ENCODE measurements at places on chromosomes 3 and 15.

GRCh38 chr3:186909078-186909853 is 21.1 kb upstream of the ST6GAL1 start:
- DNase-seq, result peak; percentile 12

- no peak for DNase-seq
These were observed 186.3 kb upstream of the ATP11B start for GRCh38 chr3:182606905-182607504.

DNA sequence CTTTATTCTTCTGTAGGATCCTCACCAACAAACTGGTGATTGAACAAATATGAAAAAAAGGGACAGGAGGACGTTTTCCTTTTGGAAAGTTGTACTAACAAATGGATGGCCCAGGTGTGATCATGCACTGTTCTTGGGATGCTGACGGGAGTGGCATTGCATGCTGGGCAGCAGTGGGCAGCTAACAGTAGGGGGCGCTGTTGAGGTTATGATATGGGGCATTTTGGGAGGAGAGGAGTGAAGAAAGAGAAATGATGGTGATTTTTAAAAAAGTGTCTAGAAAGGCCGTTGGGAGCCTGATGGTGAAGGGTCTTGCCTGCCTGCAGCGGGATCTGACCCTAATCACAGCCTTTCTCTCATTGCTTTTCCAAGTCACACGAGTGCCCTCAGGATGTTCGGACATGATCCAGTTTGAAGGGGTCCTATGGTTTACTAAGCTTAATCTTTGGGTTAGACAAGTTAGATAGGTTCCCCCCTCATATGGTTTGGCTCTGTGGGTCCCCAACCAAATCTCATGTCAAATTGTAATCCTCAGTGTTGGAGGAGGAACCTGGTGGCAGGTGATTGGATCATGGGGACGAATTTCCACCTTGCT is 46.2 kb upstream of the PRTG start:
- DNase-seq, result peak; percentile 58

DNA sequence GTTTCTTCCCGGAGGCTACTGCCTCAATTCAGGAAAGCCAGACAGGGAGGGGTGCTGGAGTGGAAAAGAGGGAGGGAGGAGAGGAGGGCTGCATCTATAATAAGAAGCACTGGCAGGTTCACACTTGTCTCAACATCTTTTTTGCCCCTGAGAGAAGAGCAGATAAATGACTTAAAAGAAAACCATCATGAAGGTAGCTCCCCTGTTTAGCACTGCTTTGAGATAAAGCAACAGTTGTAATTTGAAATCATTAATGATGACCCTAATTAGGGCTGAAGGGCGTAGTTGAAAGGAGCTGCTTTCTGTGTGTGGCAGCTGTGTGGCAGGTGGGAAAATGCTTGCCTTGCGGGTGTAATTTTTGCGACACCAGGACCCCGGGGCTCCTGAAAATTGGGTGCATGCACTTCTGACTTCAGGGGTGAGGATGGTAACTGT is 222.8 kb upstream of the IL12A start:
- no peak for DNase-seq

GRCh38 chr3:135325726-135326235 is 530.7 kb downstream of the EPHB1 start:
- no peak for DNase-seq

- no peak for DNase-seq
These were observed 130.8 kb downstream of the SNRK start for GRCh38 chr3:43417133-43417532.

DNA sequence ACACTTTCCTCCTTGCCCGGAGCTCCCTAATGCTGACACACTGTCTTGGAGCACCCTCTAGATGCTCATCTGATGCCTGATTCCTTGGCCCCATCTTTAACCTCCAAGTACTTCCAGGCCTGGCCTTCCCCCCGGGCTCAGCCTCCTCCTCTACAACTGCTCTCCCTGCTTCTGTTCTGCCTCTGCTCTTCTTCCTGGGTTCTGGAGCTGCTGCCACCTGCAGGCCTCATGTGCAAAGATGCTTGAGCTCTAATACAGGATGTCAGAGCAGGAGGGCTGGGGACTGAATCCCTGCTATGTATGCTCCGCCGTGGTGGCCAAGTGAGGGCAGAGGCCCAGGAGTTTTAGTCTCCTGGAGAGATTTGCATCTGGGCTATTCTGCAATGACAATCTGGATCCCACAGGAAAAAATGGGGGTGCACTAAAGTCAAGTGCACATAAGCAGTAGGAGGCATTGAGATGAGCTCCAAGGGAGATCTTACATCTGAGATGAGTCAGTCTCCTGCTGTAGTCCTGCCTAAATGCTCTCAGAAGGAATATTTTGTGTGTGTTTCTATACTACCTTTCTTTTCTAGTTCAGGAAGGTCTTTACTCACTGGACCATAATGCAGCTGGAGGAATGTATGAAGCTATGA is 296.3 kb downstream of the UACA start:
- peak; percentile 82 for DNase-seq

DNA sequence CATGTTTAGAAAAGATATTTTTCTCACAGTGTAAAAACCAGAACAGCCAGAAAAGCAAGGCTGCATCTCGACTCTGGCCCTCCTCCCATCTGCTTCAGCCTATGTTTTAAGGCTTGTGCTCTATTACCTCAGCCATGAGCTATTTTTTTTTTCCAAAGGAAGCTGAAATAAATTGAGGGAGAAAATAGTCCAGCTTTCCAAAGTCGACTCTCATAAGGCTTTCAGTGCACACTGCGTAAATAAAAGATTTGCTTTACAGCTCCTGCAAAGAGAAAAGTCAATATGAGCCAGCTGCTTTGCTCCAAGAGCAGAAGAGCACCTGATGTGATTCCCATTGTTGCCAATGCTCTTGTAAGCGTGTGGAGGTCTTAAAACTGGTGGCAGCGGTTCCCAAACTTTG is 26.7 kb downstream of the SCG3 start:
- DNase-seq, result no peak

- no peak for DNase-seq
These were observed 96.9 kb downstream of the RFX7 start for GRCh38 chr15:56146756-56147155.

GRCh38 chr3:189398656-189399055 is 226.9 kb downstream of the TPRG1 start:
- no peak for DNase-seq

- peak; percentile 57 for DNase-seq
These were observed 1.5 kb downstream of the CELF6 start for GRCh38 chr15:72318408-72318942.

DNA sequence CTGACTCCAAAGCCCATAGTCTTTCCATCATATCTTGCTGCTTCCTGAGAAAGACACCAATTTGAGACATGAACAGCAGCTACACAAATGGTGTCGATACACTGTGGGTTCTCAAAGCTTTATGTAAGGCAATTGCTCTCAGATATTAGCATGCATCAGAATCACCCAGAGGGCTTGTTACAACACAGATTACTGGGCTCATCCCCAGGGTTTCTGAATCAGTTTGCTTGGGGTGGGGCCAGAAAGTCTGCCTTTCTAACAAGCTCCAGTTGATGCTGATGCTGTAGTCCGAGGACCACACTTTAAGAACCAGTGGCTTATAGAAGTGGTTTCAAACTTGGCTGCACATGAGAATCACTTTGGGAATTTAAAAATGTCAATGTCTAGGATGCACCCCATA is 86.5 kb downstream of the SEMA6D start:
- no peak for DNase-seq

DNA sequence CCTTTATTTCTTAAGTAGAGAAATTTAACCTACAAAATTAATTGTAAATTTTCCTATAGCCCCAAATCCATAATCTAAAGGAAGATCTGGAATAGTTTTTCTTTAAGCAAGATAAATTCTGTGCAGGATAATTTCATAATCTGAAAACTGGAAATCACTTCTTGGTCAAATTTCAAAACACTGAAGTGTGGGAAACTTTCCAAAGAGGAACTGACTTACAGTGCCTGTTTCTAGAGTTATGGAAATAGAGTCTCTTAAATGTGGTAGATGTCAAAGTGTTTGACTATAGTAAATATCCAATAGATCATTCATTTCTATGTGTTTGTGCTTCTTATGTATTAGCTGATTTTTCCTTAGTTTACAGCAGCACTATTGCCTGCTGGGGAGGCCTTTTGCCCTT is 1.6 kb upstream of the P2RY13 start:
- no peak for DNase-seq

GRCh38 chr15:95226835-95227234 is 995.5 kb downstream of the MCTP2 start:
- no peak for DNase-seq

- peak; percentile 75 for DNase-seq
These were observed 504.7 kb upstream of the PROK2 start for GRCh38 chr3:72289692-72290071.

DNA sequence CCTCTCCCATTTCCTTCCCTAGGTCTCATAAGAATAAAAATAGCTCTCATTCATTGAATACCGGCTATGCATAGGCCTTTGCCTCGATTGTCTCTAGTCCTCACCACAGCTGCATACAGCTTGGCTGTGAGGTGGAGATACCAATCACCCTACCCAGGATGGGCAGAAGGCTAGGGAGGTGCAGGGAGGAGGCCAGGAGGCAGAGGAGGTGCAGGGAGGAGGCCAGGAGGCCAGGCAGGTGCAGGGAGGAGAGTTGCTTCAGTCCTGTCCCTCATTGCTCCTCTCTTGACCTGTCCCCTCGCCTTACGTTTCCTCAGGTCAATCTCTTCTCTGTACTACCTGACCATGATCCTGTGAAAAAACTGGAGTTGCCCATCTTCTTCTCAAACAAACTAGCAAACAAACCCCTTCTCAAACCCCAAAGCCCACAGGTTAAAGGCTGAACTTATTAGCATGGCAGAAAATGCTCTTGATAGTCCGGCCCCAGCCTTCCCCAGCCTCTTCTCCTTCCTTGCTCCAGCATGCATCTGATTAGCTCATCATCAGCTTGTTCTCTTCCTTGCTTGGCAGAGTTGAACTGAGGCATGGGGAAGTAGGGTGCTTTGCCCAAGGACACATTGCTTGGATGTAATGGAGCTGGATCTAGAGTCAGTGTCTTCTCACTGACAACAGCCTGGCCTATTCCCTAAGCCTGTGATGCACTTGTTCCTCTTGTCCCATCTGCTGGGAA is 15.8 kb downstream of the PODXL2 start:
- no peak for DNase-seq

GRCh38 chr3:140359233-140359995 is 318.4 kb upstream of the TRIM42 start:
- DNase-seq, result no peak

- DNase-seq, result no peak
These were observed 6.0 kb downstream of the MINDY2 start for GRCh38 chr15:58777107-58777506.

- DNase-seq, result no peak
These were observed 382 bp upstream of the POMGNT2 start for GRCh38 chr3:43106293-43106628.
